ENCODE measurements at places on chromosomes 11 and 22.

DNA sequence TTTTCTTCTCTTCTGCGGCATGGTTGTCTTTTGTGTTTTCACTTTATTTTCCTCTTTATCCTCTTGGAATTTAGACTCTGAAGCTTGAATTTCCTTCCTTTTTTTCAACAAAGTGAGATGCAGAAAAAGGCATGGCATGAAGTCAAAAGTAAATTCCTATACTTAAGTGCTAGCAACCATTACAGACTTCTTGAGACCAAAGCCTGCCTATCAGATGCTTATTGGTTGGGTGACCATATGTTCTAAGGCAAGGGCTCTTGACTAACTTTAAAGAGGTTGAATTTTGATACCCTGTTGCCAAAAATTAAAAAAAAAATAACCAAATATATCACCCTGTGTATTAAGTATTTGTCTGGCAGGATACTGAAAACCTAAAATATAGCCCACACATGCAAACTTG lies 237.4 kb downstream of the TMEM135 start:
- H3K4me1 ChIP-seq, result peaks cover 8% of the 10 kb centered on the region
- no peak overlapping the region for H3K27ac ChIP-seq
- H3K4me3 ChIP-seq, result no peak overlapping the region
- DNase-seq, result no peak

- peaks cover 7% of the 10 kb centered on the region for H3K27me3 ChIP-seq
- no peak for DNase-seq
- H3K4me3 ChIP-seq, result no peak overlapping the region
- H3K4me1 ChIP-seq, result peaks cover 30% of the 10 kb centered on the region
- H3K27ac ChIP-seq, result no peak overlapping the region
Measured at GRCh38 chr11:123202155-123203151, 7.4 kb upstream of the CLMP start.

DNA sequence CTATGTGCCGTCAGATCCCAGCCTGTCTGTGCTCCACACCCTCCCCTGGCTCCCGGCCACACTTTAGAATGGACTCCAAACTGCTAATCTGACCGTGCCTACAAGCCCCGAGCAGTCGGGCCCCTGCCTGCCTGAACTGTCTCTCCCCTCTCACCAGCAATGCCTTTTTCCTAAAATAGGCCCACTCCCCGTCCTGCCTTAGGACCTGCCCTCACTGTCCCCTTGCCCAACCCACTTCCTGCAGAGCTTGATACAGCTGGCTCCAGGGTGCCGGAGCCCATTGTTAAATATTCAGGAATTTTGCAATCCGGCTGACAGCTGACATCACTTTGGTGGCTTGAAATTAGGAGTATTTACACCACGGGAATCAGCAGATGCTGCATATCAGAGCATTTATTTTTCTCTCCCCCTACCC lies 21.4 kb downstream of the MN1 start:
- DNase-seq, result peak; percentile 86
- peaks cover 63% of the 10 kb centered on the region for H3K4me1 ChIP-seq
- no peaks in the 10 kb centered on the region for H3K27me3 ChIP-seq
- no peaks in the 10 kb centered on the region for H3K36me3 ChIP-seq

GRCh38 chr11:91396236-91397133 lies 828.1 kb upstream of the FAT3 start:
- H3K4me3 ChIP-seq, result no peak overlapping the region
- no peaks in the 10 kb centered on the region for H3K27me3 ChIP-seq
- no peak overlapping the region for H3K27ac ChIP-seq
- no peaks in the 10 kb centered on the region for H3K4me1 ChIP-seq
- H3K36me3 ChIP-seq, result no peaks in the 10 kb centered on the region
- no peak for DNase-seq

DNA sequence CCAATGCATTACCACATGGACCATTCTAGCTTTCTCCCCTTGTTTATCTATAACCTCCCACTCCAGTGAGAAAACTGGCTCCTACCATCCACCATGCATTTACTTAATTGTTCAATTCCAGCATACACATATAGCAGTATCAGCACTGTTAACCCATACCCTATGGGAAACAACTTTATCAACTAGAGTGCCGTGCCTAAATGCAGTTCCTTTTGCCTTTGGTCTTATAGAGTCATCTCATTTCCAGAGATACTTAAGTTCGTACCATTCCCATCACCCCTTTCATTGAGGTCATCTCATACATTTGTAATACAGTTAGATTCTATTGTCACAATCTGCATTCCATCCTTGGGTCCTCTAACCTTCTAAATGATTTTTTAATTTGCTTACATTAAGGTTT lies 86.9 kb downstream of the PARVA start:
- H3K27ac ChIP-seq, result no peak overlapping the region
- H3K27me3 ChIP-seq, result no peaks in the 10 kb centered on the region
- H3K4me1 ChIP-seq, result no peaks in the 10 kb centered on the region
- no peaks in the 10 kb centered on the region for H3K36me3 ChIP-seq

DNA sequence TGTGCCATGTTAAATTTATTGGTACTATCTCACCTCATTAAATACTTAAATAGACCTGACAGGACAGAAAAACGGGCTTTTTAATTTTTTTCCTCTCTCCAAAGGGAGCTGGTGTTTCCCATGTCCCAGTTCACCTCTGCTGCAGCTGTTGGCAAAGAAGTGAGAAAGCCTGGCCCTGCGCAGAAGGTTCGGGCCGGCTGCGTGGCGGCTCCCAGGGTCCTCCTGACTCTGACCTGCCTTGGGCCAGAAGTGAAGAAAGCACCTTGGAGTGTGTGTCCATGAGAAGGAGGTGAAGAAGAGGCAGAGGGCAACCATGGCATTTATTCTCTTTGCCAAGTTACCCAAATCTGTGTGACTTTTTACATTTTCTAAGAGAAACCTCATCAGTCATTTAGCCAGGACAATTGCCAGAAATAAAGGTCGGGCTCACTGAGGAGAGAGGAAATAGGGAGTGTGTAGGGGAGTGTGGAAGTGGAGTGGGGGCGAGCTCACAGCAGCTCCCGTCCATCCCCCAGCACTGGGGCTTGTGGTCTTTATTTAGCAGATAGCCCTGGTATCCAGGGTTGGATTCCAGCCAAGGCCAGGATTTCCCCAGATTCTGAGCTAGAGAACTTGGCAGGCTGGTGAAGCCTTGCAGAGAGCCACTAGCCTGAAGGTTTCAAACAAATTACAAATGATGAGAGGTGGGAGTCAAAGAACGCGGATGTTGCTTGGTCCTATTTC lies 102.4 kb upstream of the CADM1 start:
- H3K4me3 ChIP-seq, result no peak overlapping the region
- peaks cover 5% of the 10 kb centered on the region for H3K4me1 ChIP-seq
- H3K36me3 ChIP-seq, result no peaks in the 10 kb centered on the region
- no peaks in the 10 kb centered on the region for H3K27me3 ChIP-seq

- H3K27ac ChIP-seq, result no peak overlapping the region
- no peaks in the 10 kb centered on the region for H3K36me3 ChIP-seq
- no peak for DNase-seq
- no peaks in the 10 kb centered on the region for H3K4me1 ChIP-seq
- H3K27me3 ChIP-seq, result no peaks in the 10 kb centered on the region
- H3K4me3 ChIP-seq, result no peak overlapping the region
Measured at GRCh38 chr22:32754413-32755041, 47.0 kb upstream of the TIMP3 start.

GRCh38 chr22:31449506-31449905 lies 40.1 kb downstream of the EIF4ENIF1 start:
- H3K36me3 ChIP-seq, result peaks cover 7% of the 10 kb centered on the region
- no peak overlapping the region for H3K4me3 ChIP-seq
- no peaks in the 10 kb centered on the region for H3K4me1 ChIP-seq
- DNase-seq, result no peak
- H3K27me3 ChIP-seq, result no peaks in the 10 kb centered on the region
- H3K27ac ChIP-seq, result no peak overlapping the region

DNA sequence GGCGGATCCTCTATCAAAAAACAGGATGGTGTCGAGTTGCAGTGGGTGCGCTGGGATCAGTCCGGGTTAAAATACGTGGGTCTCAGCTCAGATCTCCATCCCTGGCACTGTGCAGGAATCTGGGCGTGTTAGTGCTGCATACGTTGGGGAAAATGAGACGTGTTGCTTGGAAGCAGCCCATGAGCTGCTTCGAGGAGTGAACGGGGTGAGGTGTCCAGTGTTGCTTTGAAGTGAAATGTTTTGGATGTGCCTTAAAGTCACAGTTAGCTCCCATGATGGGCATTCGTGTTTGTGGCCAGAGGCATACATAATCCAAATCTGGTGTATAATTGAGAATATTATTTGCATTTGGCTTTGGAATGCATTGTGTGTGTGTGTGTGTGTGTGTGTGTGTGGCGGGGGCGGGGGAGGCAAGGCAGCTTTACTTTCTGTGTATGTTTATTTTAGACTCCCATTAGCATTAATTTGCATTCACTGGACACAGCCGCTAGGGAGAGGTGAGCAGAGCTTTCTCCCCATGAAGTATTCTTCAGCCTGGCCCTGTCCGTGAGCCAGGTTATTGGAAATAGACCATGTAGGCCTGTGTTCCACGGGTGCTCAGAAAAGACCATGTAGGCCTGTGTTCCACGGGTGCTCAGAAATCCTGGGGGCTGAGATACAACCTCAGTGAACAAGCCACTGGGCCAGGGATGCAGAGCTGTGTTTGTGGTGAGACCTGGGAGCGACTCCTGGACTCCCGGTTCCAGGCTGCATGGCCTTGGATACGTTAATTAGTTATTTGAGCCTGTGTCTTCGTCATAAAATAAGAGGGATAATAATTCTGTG lies 134.6 kb downstream of the ST3GAL4 start:
- H3K27ac ChIP-seq, result no peak overlapping the region
- no peak for DNase-seq
- H3K4me1 ChIP-seq, result no peaks in the 10 kb centered on the region
- no peaks in the 10 kb centered on the region for H3K27me3 ChIP-seq
- no peak overlapping the region for H3K4me3 ChIP-seq
